ENCODE measurements at places on chromosomes 3 and 15.

DNA sequence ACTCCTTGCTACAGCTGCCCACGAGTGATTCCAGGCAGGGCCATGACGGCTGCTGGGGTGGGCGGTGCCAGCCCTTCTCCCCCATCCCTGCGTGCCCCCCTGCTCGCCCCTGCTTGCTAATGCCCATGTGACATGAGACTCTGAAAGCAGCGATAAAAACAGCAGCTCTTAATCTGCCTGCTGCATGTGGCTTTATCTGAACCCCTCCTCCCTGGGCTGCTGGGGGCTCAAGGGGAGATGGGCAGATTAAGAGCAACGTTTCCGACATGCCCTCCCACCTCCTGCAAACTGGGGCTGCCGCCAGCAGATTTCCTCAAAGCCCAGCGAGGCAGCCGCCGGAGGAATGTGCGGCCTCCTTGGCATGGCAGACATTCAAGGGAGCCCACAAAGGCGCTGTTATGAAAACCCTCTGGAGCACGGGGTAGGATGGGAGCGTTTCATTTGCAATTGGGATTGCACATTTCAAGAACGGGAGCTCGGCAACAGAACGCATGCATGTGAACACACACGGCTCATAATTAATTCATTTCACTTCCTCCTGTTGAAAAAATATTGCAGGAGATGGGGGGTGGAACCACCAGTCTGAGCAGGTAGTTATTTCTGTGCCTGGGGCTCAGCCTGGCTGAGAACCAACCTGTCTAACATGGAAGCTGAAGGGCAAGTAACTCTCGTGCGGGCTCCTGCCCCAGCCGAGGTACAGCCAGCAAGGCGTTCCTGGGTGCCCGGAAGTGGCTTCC, 504.2 kb upstream of the PROK2 start:
- DNase-seq, result peak; percentile 49

DNA sequence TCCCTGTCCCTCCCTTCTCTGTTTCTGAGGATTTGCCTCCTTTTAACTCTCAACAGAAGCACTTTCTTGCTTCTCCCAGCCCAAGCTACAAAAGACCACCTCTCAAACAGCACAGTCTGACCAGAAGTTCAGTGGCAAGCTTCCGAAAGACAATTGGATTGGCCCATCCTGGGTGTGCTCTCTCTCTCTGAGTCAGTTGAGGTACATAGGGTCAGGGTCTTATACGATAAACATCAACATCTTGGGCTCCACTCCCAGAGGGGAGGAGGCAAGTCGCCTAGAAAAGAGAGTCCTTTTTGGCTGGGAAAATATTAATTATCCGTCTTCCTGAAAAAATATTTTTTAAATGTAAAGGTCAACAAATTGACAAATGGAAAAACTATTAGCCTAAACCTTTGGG, 155.8 kb downstream of the TMCO5A start:
- no peak for DNase-seq

DNA sequence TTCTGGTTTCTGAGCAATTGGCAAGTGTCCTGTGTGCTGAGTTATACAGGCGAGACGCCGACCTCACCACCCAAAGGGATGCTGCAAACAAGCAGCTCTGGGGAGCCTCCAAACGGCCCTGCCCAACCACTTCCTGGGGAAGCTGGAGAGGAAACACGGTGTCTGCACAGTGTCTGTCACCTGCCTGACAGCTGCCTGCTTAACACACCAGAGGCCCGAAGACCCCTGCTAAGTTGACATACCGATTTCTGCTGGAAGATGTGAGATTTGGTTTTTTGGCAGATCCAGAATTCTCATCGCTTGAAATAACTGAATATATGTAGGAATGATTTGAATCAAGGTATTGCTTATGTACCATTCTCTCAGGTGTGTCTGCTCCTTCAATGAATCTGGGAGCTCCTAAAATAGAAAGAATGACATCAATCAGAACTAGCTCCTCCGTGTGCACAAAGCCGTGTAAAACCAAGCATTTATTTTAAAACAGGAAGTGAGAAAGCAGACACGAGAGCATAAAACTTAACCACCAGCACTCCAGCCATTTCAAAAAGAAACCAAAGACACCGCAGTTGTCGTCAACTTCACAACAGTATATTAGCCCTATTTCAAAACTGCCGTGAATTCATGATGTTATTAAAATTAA, 27.2 kb downstream of the LRRC2 start:
- DNase-seq, result peak; percentile 75

DNA sequence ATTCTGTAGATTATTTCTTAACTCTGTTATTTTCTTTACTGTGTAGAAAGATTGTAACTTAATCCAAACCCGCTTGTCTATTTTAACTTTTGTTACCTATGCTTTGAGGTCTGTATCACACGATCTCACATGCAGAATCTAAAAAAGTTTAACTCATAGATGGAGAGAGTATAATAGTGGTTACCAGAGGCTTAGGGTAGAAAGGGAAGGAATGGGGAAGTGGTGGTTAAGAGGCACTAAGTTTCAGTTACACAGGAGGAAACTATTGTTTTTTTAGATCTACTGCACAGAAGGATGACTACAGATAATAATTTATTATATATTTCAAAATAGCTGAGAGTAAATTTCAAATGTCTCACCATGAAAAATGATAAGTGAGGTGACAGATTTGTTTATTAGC, 515.2 kb downstream of the RSL24D1 start:
- DNase-seq, result no peak

DNA sequence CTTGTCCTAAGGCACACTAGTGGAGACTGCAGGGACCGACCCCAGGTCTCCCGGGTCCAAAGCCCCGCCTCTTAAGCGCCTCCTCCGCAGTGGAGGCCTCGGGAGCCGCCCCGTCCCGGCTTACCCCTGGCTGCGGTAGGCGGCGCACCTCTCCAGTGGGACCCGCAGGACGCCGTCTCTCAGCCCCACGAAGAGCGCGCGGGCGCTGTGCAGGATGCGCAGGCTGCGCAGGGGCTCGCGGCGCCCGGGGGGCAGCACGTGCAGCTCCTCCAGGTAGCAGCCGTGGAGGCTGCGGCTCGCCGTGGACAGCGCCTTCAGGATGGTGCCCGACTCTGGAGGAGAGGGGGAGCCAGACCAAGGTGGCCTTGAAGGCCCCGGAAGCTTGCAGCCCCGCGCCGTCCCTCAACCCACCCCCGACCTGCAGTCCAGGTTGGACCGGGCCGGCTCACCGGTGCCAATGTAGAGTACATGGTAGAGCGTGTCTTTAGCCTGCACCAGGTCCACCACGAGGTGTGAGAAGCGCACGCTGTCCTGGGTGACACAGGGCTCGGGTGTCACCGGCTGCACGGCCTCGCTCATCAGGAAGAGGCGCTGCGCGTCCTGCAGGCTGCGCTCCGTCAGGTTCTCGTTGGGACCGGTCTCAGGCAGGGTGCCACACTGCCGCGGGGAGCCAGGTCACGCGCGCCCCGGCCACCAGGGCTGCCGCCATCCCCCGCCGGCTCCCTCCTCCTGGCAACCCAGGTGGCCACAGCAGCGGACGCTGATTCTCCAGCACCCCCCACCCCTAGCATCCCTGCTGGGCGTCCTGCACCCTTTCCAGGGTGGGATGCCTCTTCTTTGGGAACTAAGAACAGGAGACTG, 105.5 kb downstream of the SEMA5B start:
- no peak for DNase-seq

- no peak for DNase-seq
Observed at GRCh38 chr15:69497076-69497475, 44.5 kb downstream of the RPLP1 start.

GRCh38 chr3:171489348-171489747, 29.1 kb upstream of the TNIK start:
- DNase-seq, result no peak

DNA sequence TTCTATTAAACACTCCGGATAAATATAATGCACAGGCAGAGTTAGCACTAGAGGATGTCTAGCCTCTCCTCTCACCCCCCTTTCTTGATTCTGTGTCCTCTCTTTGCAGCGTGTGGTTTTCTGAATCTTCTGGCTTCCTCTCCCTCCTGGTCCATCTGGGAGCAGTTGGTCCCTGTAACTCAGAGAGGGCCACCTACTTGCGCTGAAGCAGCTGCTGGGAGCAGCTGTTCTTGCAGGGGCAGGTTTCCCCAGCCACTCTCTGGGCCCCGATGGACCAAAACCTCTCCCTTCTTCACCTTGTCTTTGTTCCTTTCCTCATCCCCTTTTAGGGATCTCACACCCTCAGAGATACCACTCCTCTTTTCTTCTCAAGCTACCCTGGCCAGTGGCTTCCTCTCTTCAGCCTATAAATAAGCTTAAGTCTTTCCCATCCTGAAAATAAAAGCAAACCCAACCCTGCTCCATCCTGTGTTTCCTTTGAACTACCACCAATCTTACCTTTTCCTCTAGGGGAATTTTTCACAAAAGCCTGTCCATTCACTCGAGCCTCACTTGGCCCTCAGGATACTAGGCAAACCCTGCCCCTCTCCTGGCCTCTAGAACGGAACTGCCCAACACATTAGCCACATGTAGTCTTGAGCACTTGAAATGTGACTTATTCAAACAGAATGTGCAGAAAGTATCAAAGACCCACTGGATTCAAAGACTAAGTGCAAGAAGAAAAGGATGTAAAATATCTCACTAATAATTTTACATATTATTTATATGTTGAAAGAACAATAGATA, 59.7 kb downstream of the STARD5 start:
- no peak for DNase-seq

DNA sequence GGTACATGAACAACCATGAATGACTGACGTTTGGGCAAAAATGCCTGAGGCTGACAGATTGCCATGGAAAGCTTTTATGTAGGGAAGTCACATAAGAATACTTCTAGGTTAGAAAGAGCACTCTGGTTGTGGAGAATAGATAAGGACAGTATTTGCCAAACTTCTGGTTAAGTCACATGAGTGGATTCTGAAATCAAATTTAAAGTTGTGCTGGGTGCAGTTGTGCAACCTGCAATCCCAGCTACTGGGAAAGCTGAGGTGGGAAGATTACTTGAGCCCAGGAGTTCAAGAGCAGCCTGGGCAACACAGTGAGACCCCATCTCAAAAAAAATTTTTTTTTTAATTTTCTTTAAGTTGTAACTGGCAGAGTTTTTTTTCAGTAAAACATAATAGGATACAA, 7.2 kb upstream of the ZNF148 start:
- no peak for DNase-seq

GRCh38 chr3:169286214-169286613, 377.3 kb downstream of the MECOM start:
- no peak for DNase-seq

DNA sequence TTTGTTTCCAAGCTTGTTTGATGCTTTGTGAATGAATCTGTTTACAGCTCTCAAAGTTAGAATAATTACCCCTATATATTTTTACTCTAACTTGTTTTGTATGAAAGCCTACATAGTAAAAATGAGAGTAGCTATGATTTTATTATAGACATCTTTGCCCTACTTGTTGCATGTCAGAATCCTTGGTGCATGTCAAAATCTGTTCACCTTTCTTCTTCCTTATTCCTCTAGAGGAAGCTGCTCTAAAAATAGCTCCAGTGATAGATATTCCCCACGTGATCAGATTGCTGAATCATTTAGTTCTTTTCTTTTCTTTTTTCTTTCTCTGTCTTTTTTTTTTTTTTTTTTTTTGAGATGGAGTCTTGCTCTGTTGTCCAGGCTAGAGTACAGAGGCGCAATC, 39.8 kb downstream of the LRRC49 start:
- DNase-seq, result no peak
